ENCODE measurements at places on chromosomes 2 and 18. TPM values are rescaled to one million over a fixed set of nuclear protein-coding genes. Genes with fewer than 3 reads are reported as not detected.

Gene DSG4
- not detected for total RNA-seq

DNA sequence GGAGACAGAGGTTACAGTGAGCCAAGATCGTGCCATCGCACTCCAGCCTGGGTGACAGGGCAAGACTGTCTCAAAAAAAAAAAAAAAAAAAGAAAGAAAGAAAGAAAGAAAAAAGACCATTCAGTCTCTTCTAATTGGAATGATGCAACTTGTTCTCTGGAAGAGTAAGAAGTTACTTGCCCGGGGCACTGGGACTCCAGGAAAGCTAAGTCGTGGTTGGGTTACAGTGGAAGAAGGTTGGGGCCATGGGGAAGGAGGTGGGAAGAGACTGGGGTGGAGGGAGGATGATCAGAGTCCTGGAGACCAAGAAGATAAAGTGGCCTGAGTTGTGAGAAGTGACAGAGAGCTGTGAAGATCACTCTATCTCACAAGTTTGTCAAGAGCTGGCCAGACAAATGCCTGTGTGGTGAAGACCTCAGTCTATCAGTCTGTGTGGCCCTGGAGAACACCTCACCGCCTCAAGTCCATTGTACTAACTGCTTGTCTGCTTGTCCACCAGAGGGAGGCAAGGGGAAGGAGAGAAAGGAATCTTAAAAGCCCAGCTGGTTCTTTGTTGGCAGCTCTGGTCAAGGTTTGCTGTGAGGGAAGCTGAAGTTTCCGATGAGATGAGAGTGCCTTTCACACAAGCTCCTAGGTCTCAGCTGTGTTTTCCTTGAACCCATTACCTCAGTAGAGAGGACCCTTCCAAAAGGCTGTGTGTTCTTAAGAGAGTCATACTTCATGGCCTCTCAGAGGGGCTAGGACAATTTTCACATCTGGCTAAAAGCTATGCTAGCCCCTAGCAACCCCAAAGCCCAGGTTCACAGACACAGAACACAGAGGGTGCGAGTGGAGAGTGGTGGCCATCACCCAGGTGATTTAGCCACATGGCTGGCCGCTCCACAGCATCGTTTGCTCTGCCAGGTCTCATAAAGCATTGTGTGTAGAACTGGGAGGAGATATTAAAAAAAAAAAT, 72.0 kb upstream of the TMEM178A start:
- no peaks in the 10 kb centered on the region for H3K36me3 ChIP-seq
- no peak overlapping the region for H3K4me3 ChIP-seq
- no peaks in the 10 kb centered on the region for H3K27me3 ChIP-seq
- no peaks in the 10 kb centered on the region for H3K4me1 ChIP-seq
- H3K27ac ChIP-seq = no peak overlapping the region

Gene POTEJ
- total RNA-seq = not detected

Gene REG3G
- not detected for total RNA-seq

Gene NYAP2
- total RNA-seq = not detected

Gene DSC3
- 1.3 TPM for total RNA-seq

Gene SDC1
- 3.0 TPM for total RNA-seq

GRCh38 chr2:122412360-122412759, 656.9 kb downstream of the TSN start:
- no peaks in the 10 kb centered on the region for H3K27me3 ChIP-seq
- no peak overlapping the region for H3K27ac ChIP-seq
- H3K4me3 ChIP-seq = no peak overlapping the region

- H3K4me3 ChIP-seq = no peak overlapping the region
- H3K27me3 ChIP-seq = no peaks in the 10 kb centered on the region
- H3K36me3 ChIP-seq = no peaks in the 10 kb centered on the region
- H3K27ac ChIP-seq = no peak overlapping the region
These were observed 42.4 kb downstream of the MBD2 start for GRCh38 chr18:54181856-54182602.

GRCh38 chr2:102000813-102001766, 9.3 kb downstream of the IL1R2 start:
- no peaks in the 10 kb centered on the region for H3K4me1 ChIP-seq
- H3K36me3 ChIP-seq = no peaks in the 10 kb centered on the region
- H3K4me3 ChIP-seq = no peak overlapping the region
- H3K27ac ChIP-seq = no peak overlapping the region
- H3K27me3 ChIP-seq = no peaks in the 10 kb centered on the region

GRCh38 chr18:59664329-59664728, 32.9 kb downstream of the CCBE1 start:
- no peaks in the 10 kb centered on the region for H3K36me3 ChIP-seq
- H3K4me1 ChIP-seq = no peaks in the 10 kb centered on the region
- no peak overlapping the region for H3K27ac ChIP-seq

DNA sequence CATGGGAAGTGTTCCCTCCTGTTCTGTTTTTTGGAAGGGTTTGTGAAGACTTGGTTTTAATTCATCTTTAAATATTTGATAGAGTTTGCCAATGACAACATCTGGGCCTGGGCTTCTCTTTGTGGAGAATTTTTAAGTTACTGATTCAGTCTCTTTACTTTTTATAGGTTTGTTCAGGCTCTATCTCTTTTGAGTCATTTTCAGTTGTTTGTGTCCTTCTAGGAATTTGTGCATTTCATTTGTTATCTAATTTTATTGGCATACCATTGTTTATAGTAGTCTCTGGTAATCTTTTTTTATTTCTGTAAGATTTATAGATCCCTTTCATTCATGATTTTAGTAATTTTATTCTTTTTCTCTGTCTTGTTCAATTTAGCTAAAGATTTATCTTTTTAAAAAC, 14.6 kb downstream of the SCLY start:
- H3K27ac ChIP-seq = no peak overlapping the region
- no peak for DNase-seq

Gene EPG5
- total RNA-seq = 13.6 TPM

- no peak for DNase-seq
- H3K27me3 ChIP-seq = no peaks in the 10 kb centered on the region
- no peak overlapping the region for H3K4me3 ChIP-seq
These were observed 51.2 kb downstream of the WDR75 start for GRCh38 chr2:189492451-189492850.

DNA sequence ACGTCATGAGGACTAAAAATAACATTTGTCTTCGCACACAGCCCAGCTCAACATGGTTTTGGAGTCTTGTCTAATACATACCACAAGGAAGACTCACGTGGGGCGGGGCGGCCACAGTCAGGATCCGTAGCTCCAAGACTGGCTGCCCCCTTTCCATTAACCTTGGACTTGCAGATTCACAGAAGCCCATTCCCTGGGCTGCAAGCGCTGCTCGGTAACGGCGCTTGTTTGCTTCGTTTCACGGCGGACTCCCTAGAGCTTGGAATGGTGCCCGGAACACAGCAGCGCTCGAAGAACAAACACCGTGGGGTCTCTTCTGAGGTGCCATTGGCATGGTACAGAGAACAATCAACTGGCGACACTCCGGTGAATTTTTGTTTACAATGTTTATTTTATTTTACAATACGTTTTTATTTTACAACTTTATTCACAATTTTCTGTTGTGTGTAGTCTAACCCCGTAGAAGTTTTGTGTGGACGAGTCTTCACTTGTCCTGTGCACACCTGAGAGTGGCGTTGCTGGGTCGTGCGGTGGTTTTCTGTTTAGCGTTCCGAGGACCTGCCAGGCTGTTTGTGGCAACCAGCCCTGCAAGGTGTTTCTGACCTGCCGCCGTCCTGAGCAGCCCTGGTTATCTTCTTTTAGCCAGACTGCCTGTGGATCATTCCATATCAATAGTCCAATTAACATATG, 126.5 kb downstream of the GALR1 start:
- H3K4me3 ChIP-seq = no peak overlapping the region
- no peaks in the 10 kb centered on the region for H3K27me3 ChIP-seq
- no peak for DNase-seq
- H3K27ac ChIP-seq = no peak overlapping the region
- H3K4me1 ChIP-seq = no peaks in the 10 kb centered on the region

DNA sequence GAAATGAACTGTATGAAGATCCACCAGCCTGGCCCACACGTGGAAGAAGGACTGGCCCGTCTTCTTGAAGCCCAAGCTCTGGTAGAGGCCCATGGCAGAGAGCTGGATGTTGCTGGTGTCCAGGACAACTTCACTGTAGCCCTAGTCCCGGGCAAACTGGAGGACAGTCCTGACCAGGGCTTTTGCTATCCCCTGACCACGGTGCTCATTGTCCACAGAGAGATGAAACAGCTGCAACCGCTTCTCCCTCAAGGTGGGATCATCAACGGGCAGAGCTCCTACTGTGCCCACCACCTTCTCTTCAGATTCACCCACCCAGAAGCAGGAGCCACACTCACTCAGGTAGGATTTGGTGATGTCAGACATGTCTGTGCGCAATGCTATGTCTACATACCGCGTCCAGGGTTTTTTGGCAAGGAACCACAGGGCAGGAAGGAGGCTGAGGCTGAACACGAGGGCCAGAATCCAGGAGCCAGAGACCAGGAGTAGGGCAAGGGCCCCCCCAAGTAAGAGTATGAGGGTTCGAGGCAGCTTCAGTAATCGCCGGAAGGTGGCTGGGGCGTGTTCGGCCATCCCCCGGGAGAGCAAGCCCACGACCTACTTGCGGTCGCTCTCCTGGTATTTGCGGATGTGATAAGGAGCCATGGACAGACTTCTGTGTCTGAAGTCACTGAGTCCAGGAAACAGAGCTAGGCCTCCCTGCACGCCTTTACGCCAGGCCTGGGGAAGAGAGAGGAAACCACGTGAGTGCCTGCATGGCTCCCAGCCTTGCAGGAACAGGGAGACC, 36.3 kb downstream of the TPRKB start:
- no peaks in the 10 kb centered on the region for H3K36me3 ChIP-seq
- no peaks in the 10 kb centered on the region for H3K27me3 ChIP-seq
- no peak overlapping the region for H3K4me3 ChIP-seq
- no peaks in the 10 kb centered on the region for H3K4me1 ChIP-seq
- DNase-seq = peak; percentile 38

Gene CDH20
- not detected for total RNA-seq

- H3K4me3 ChIP-seq = no peak overlapping the region
- H3K4me1 ChIP-seq = peaks cover 5% of the 10 kb centered on the region
- H3K36me3 ChIP-seq = no peaks in the 10 kb centered on the region
- no peak overlapping the region for H3K27ac ChIP-seq
- no peak for DNase-seq
These were observed 4.5 kb downstream of the KIF3C start for GRCh38 chr2:25977768-25978167.

- DNase-seq = peak; percentile 23
- H3K27ac ChIP-seq = peak overlapping the region; percentile 39
- no peaks in the 10 kb centered on the region for H3K27me3 ChIP-seq
- H3K36me3 ChIP-seq = no peaks in the 10 kb centered on the region
These were observed 226.0 kb downstream of the FAM210A start for GRCh38 chr18:13500227-13500865.

Gene CNRIP1
- total RNA-seq = 40.6 TPM

- H3K4me3 ChIP-seq = no peak overlapping the region
- H3K27me3 ChIP-seq = no peaks in the 10 kb centered on the region
- H3K36me3 ChIP-seq = no peaks in the 10 kb centered on the region
- no peak overlapping the region for H3K27ac ChIP-seq
- DNase-seq = no peak
- no peaks in the 10 kb centered on the region for H3K4me1 ChIP-seq
These were observed 9.4 kb upstream of the ADD2 start for GRCh38 chr2:70777450-70777849.

Data from uterus (tissue), 4 donors.